Stimulated activated naive CD8-positive, alpha-beta T cell treated with anti-CD3 and anti-CD28 coated beads, Interleukin-15, amount 100 ng/mL, for 72 hours (primary cell): ENCODE measurements at places on chromosomes 13 and 19.

GRCh38 chr13:42174344-42175162 is 97.4 kb upstream of the AKAP11 start:
- DNase-seq: no peak

DNA sequence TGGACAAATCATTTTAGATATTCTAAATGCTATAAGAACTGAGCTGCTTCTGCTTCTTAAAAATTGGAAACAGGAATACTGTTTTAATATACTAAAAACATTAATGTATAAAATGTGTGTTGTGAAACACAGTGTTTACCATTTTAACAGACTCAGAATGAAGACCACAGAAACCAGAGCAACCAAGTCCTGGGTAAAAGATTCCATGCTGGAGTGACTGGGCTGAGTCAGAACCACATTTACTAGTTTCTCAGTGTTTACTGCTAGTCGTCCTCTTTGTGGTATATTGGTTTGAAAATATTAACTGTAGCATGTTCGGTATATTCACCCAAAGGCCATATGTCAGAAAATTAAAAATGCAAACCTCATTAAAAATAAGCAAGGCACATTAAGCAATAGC is 31.9 kb downstream of the ANKRD10 start:
- DNase-seq: no peak

DNA sequence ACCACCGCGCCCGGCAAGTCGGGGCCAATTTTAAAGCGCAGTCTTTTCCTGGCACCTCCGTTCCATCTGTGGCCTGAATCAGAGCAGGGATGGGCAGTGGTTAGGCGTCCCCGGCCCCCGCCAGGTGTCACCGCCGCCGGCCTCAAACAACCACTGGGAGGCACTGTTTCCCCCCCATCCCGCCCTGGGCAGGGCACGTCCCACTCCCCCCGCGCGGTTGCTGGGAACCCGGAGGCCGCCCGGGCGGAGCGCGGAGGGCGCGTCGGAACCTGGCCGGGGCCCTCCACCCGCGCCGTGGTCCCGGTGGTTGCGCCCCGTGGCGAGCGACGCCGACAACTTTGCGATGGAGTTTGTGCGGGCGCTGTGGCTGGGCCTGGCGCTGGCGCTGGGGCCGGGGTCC is at the start of gene GRIN3B:
Gene GRIN3B (plus strand): TSS at position 325 of the 400 bp plus-strand sequence. CDS start 19 bp downstream, at position 344.
- peak; percentile 65 for DNase-seq

- no peak for DNase-seq
Measured at GRCh38 chr13:51689663-51689996, 105.4 kb downstream of the WDFY2 start.

DNA sequence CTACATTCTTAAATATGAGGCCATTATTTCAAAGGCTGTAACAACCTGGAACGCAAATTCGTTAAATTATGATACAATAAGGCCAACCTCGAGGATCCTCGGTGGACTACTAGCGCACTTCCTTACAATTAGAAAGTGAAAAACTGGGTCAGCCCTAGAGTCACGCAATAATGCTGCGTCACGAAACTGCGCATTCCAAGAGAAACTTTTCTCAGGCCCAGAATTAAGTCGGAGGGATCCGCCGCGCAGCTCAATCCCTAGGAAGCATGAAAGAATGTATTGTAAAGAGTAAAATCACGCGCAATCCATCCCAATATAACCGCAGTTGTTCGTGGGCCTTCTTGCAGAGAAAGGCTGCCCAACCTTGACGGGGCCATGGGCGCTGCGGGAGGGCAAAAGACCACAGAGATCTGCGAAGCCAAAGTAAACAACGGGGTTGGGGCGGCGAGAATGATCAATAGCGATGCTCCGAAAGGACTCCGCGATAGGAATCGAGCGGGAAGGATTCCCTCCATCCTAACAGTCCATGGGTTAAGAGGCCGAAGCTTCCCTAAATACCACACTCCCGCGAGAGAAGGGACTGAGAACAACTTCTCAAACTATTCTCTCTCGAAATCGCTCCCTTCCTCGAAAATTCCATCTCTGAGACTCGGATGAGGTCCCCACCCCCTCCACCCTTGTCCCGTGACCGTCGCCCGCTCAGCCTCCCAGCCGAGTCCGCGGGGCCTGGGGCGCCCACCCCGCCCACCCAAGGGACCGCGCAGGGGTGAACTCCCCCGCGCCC is 564 bp downstream of the SPART start:
- DNase-seq: peak; percentile 36

GRCh38 chr19:18008814-18009213 is 844 bp downstream of the ARRDC2 start:
- DNase-seq: no peak

- DNase-seq: peak; percentile 77
Measured at GRCh38 chr19:2097203-2097885, 629 bp downstream of the IZUMO4 start.
